Neural crest cell (in vitro differentiated cells): ENCODE measurements at places on chromosomes 2 and 18. TPM values are rescaled to one million over a fixed set of nuclear protein-coding genes. Genes with fewer than 3 reads are reported as not detected.

Gene UNC80
- total RNA-seq, result 2.5 and 2.8 TPM in 2 replicates

Gene NEURL3
- 0.21 TPM in 1 of 2 replicates, not detected in the other for total RNA-seq

Gene CRYGD
- total RNA-seq, result not detected in 2 replicates

Gene UBXN2A
- 29.8 and 31.1 TPM in 2 replicates for total RNA-seq

Gene MEIS1
- total RNA-seq, result 101 and 107 TPM in 2 replicates

Gene TYMS
- 264 and 268 TPM in 2 replicates for total RNA-seq

Gene SH3RF3
- total RNA-seq, result 0.70 and 0.84 TPM in 2 replicates

Gene MYCN
- 144 and 149 TPM in 2 replicates for total RNA-seq

Gene ANO7
- 3.2 TPM in 2 replicates for total RNA-seq

Gene ALK
- total RNA-seq, result 2.0 and 2.1 TPM in 2 replicates

Gene POTEE
- total RNA-seq, result 1.0 and 1.1 TPM in 2 replicates

Gene ZAP70
- 2.4 and 2.8 TPM in 2 replicates for total RNA-seq

Gene ERFE
- 2.6 and 2.8 TPM in 2 replicates for total RNA-seq

Gene IHH
- total RNA-seq, result 0.16 TPM in 1 of 2 replicates, not detected in the other

Gene NDC80
- 49.5 and 52.1 TPM in 2 replicates for total RNA-seq

Gene AOX1
- 2.8 and 4.3 TPM in 2 replicates for total RNA-seq

Gene PTPRN
- total RNA-seq, result 3.2 and 4.1 TPM in 2 replicates

Gene PTGR3
- total RNA-seq, result 9.2 and 12.1 TPM in 2 replicates

Gene NPAS2
- total RNA-seq, result 2.6 TPM in 2 replicates

Gene CAPN13
- not detected in 2 replicates for total RNA-seq

Gene PREPL
- total RNA-seq, result 44.1 and 46.1 TPM in 2 replicates

Gene TMEM182
- 5.9 and 7.9 TPM in 2 replicates for total RNA-seq

DNA sequence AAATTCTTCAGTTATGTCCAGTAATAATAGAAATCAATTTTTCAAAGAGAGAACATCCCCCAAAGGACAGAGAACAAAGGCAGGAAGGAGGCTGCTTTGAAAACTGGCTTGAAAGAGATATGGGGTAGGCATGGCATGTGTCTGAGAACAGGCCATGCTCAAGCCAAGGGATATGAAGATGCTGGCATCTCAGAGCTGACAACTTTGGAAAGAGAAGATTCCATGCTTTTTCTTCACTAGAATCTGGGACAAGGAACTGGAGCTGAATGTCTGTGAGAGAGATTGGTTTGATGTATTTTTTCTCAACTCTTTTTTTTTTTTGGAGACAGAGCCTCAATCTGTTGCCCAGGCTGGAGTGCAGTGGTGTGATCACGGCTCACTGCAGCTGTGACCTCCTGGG lies 139.8 kb upstream of the DLX2 start:
- no peak for DNase-seq

GRCh38 chr2:22281033-22281432 lies 1103.9 kb upstream of the KLHL29 start:
- no peak for DNase-seq

GRCh38 chr2:220885593-220885992 lies 686.5 kb downstream of the EPHA4 start:
- no peak for DNase-seq

GRCh38 chr18:29123706-29124530 lies 947.0 kb upstream of the CDH2 start:
- no peak for DNase-seq

DNA sequence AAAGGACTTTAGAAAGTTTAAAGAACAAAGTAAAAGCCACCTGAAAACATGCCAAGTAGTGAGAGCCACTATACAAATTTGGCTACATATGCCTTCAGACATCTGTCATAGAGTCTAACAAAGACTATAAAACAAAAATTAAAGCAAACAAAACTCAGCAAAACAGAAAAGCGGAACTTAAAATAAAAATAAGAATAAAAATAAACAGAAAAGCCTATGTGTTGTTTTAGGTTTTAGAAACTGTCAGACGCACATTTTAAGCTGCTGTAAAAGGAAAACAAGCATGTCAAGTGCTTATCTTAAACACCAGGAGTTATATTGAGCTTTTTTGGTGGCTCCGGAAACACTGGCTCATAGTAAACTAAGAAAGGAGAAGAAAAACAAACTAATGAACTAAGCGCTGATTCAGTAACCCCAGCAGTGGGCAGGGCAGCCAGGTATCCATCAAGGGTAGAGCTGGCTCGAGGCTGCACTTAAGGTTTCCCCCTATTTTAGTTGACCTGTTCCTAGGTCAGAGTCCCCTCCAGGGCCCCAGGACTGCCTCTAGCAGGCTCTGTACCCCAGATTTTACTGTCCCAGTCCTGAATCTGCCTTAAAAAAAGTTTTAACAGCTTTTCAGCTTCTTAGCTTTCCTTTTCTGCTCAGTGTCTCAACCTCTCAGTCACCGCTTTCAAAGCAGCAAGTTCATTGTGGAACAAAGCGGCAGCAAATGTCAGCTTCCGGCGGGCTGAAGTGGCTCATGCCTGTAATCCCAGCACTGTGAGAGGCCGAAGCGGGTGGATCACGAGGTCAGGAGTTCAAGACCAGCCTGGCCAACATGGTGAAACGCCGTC lies 15.4 kb upstream of the RMC1 start:
- DNase-seq, result no peak

- no peak for DNase-seq
Measured at GRCh38 chr2:168997118-168997521, 34.0 kb downstream of the ABCB11 start.

DNA sequence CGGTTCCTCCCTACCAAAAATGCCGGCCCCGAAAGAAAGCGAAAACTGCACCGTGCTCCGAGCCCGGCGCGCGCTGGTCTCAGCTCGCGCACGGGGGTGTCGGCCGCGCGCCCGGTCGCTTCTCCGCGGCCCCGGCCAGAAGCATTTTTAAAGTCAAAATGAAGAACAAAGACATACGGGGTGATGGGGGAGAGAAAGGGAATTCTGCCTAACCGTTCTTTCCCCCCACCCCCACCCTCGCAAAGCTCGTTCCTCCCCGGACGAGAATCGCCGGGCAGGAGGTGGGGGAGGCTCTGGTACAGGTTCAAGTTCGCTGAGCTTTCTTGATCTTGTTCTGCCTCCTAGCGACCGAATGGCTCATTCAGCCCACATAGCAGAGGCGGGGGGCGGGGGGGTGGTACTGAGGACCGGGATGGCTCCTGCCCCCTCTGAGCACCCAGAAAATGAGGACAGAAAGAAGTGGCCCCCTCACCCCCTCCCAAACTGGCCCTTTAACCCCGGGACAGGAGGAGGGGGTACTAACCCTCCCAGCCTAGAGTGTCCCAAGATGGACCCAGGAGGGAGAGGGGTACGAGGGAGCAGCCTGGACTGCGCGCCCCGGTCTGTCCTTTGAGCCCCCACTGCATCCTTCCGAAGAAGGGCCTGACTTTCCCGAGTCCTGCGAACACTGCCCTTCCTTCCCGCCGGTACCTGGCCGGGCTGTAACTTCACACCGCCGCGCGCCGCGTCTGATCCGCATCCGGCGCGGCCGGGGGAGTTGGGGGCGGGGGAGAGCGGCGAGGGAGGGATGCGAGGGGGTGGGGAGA lies 3.1 kb downstream of the BCL11A start:
- peak; percentile 42 for DNase-seq

GRCh38 chr2:233413046-233413445 lies 58.8 kb downstream of the DGKD start:
- no peak for DNase-seq

- DNase-seq, result no peak
Measured at GRCh38 chr2:213279971-213280370, 4.3 kb upstream of the SPAG16 start.

GRCh38 chr2:185892484-185892883 lies 153.9 kb downstream of the FSIP2 start:
- no peak for DNase-seq

DNA sequence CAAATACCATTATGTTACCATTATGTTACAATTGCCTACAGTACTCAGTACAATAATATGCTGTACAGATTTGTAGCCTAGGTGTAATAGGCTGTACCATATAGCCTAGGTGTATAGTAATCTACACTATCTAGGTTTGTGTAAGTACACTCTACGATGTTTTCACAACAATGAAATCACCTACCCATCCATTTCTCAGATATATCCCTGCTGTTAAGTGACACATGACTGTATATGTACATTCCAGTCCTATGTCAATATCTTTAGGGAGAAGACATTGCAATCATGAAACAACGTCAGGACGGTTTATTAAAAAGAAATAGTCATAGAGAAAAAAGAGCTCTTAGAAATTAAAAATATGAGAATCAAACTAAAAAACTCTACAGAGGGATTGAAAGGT lies 119.0 kb upstream of the CDC42EP3 start:
- no peak for DNase-seq

GRCh38 chr2:85246348-85246747 lies 81.4 kb downstream of the TGOLN2 start:
- DNase-seq, result no peak

GRCh38 chr2:46369783-46370182 lies 72.6 kb downstream of the EPAS1 start:
- no peak for DNase-seq

- no peak for DNase-seq
Measured at GRCh38 chr18:9690418-9691188, 17.5 kb upstream of the RAB31 start.

GRCh38 chr2:192072261-192072660 lies 122.5 kb downstream of the TMEFF2 start:
- DNase-seq, result no peak

DNA sequence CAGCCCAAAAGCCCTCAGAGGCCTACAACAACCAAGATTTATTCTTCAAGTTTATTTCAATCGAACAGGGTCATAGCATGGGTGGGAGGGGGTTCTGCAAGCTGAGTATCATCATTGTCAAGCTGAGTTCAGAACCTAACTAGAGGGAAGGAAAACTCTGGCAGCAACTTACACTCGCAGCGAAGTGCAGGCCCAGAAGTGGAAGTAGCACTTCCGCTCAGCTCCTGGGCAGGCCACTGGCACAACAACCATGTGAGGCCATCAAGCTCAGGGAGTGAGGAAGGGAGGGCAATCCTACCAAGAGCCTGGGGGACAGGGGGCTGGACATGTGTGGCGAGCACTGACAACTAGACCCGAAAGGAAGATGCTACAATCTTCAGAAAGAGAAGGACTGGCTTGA lies 4.8 kb downstream of the UXS1 start:
- no peak for DNase-seq

GRCh38 chr2:219475278-219475677 lies 23.4 kb upstream of the GMPPA start:
- DNase-seq, result no peak

GRCh38 chr2:66495788-66496640 lies 61.1 kb downstream of the MEIS1 start:
- DNase-seq, result no peak

DNA sequence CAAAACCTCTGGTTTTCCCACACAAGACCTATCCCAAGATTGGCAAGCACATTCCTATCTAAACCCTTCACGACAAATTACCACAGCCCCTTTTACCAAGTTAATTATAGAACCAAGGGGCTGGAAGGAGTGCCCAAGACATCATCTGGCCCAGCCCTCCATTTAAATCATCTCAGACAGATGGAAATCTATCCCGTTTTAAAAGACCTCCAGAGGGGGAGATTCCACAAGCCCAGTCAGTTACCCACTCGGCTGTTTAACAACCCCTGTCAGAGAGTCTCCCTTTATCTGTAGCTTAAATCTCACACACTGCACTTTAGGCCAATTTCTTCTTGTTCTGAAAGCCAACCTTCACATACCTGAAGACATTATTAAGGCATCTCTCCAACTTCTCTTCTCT lies 179.1 kb upstream of the MEIS1 start:
- DNase-seq, result no peak

- no peak for DNase-seq
Measured at GRCh38 chr2:49248506-49248905, 94.2 kb upstream of the FSHR start.

DNA sequence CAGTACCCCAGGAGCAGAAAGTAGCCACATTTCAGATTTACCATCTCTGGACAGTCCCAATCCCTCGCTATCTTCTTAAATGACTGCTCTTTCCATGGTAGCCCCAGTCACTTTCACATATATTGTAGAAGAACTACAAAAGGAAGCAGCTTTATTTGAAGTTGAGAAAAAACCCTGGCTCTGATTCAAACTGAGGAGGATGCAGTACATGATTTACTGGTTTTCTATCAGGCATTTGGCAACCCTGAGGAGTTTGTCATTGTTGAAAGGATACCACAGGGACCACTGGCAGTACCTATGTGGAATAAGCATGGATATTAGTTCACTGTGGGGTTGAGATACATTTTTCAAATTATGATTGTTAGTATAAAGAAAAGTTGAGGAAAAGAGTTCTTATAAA lies 640.9 kb upstream of the SETBP1 start:
- DNase-seq, result no peak

GRCh38 chr2:95052307-95052706 lies 26.8 kb downstream of the MAL start:
- DNase-seq, result no peak

DNA sequence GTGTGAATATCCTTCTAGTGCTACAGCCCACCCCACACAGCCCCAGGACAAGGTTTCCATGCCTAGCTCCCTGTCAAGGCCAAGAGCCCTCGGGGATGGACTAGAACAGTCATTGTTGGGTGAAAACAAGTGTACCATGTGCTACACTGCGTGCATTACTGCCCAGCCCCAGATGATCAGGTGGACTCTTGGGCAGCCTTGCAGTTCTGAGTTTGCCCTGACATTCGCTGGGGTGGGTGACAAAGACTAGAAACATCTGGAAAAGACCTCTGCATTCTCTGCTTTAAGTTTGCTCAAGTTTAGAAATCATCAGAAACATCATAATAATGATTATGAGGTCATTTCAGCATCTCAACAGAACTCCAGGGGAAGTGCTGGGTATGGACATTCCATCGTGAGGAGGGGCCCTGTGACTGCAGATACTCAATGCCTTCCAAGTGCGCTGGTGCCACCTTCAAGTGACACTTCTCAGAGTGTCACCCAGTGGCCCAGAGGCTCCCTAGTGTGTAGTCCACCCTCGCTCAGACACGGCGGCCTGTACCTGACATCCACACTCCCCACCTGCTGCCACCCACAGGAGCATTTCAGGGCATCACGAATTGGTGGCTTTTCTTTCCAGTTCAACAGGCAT lies 5.3 kb upstream of the PXDN start:
- DNase-seq, result no peak

- no peak for DNase-seq
Measured at GRCh38 chr18:78136986-78137385, 842.6 kb upstream of the SALL3 start.

DNA sequence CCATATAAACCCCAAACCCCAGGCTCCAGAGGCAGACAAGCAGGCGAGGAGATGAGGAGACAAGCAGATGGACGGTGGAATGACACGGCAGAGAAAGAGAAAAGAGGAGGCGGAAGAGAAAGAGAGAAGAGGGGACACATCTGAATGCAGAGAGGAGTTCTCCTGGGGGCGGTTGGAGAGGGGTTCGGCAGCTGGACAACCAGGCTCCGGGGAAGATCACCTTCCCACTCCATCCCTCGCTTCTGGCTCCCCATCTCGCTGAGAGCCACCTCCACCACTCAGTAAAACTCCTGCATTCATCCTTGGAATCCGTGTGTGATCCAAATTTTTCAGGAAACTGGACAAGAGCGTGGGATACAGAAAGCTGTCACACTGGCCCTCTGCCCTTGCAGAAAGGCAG lies 966.7 kb upstream of the NXPH2 start:
- no peak for DNase-seq
